ENCODE measurements at places on chromosomes 5 and 9. TPM values are rescaled to one million over a fixed set of nuclear protein-coding genes. Genes with fewer than 3 reads are reported as not detected.

BSPRY gene
- 25.6 TPM for total RNA-seq

GRCh38 chr5:142551338-142552067 is 134.4 kb downstream of the FGF1 start:
- no peak overlapping the region for H3K4me3 ChIP-seq
- H3K36me3 ChIP-seq: no peaks in the 10 kb centered on the region
- no peaks in the 10 kb centered on the region for H3K27me3 ChIP-seq
- no peak overlapping the region for H3K27ac ChIP-seq
- DNase-seq: no peak

ADAMTS16 gene
- not detected for total RNA-seq

GRCh38 chr9:107504585-107505455 is 15.3 kb upstream of the KLF4 start:
- no peaks in the 10 kb centered on the region for H3K4me1 ChIP-seq
- H3K4me3 ChIP-seq: no peak overlapping the region
- no peaks in the 10 kb centered on the region for H3K27me3 ChIP-seq
- DNase-seq: peak; percentile 70
- H3K27ac ChIP-seq: peak overlapping the region; percentile 64

DNA sequence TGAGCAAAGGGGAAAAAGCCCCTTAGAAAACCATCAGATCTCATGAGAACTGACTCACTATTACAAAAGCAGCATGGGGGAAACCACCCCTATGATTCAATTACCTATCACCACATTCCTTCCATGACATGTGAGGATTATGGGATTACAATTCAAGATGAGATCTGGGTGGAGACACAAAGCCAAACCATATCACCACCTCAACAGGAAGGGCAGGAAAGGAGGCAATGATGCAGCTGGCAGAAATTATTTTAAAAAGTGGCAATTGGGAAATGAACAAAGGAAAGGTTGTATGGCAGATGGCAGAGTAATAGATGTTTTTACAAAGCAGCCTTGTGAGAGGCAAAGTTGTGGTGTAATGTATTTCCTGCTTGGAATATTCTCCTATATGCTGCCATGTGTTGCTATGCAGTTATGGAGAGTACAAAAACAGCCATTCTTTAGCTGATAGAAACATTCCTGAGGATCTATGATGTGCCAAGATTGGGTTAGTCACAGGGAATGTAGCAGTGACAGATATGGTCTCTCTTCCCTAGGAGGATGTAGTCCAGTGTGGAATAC is 138.8 kb downstream of the SMC2 start:
- no peaks in the 10 kb centered on the region for H3K36me3 ChIP-seq
- no peaks in the 10 kb centered on the region for H3K27me3 ChIP-seq

- DNase-seq: no peak
- no peaks in the 10 kb centered on the region for H3K27me3 ChIP-seq
- H3K4me1 ChIP-seq: no peaks in the 10 kb centered on the region
- no peaks in the 10 kb centered on the region for H3K36me3 ChIP-seq
Measured at GRCh38 chr5:14071433-14071832, 71.7 kb upstream of the TRIO start.

GRCh38 chr5:36494841-36495601 is 111.4 kb upstream of the SLC1A3 start:
- H3K27me3 ChIP-seq: no peaks in the 10 kb centered on the region
- no peak for DNase-seq
- no peaks in the 10 kb centered on the region for H3K4me1 ChIP-seq
- H3K27ac ChIP-seq: no peak overlapping the region
- no peaks in the 10 kb centered on the region for H3K36me3 ChIP-seq
- no peak overlapping the region for H3K4me3 ChIP-seq

RAI14 gene
- total RNA-seq: 15.9 TPM

GRCh38 chr5:168409591-168410458 is 76.4 kb upstream of the RARS1 start:
- H3K27ac ChIP-seq: no peak overlapping the region
- H3K4me3 ChIP-seq: no peak overlapping the region
- no peak for DNase-seq
- H3K36me3 ChIP-seq: no peaks in the 10 kb centered on the region
- no peaks in the 10 kb centered on the region for H3K4me1 ChIP-seq

DNA sequence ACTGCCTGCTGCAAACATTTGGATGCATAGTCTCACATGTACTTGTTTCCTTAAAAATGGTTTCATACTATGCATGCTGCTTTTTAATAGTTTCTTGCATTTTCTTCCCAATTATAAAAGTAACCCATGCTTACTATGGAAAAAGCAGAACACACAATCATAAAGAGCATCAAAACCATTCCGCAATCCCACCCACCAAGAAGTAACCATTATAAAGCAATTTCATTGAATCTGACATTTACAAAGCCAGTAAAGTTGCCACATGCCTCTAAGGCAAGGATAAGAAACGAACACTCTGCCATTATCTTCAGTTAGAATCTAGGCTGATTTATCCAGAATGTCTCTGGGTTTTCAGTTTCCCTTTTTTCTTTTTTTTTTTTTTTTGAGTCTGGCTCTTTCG is 92.7 kb upstream of the OSMR start:
- H3K27ac ChIP-seq: no peak overlapping the region
- DNase-seq: no peak
- no peaks in the 10 kb centered on the region for H3K27me3 ChIP-seq

F2R gene
- 3.6 TPM for total RNA-seq

ANXA2R gene
- 1.1 TPM for total RNA-seq

- H3K36me3 ChIP-seq: no peaks in the 10 kb centered on the region
- no peak overlapping the region for H3K27ac ChIP-seq
- no peak for DNase-seq
- no peak overlapping the region for H3K4me3 ChIP-seq
Measured at GRCh38 chr9:89448821-89449220, 49.1 kb downstream of the SEMA4D start.

- no peak for DNase-seq
- H3K36me3 ChIP-seq: no peaks in the 10 kb centered on the region
- H3K4me3 ChIP-seq: no peak overlapping the region
- no peaks in the 10 kb centered on the region for H3K27me3 ChIP-seq
Measured at GRCh38 chr5:118551716-118552115, 436.6 kb downstream of the DTWD2 start.

DNA sequence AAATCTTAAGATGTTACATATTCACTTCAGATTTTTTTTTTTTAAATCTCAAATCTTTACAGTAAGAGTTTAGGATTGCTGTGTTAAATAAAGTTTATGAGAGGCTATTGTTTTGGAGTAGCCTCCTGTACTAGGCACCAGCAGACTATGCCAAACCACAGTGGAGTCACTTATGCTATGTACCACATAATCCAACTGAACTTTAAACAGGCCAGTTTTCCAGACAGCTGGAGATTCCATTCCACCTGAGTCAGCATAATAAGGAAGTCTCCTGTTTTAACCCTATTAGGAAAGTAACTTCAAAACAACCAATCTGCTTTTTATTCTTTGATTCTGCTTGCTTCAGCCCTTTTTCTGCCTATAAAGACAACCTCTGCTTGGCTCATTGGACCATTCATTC is 205.2 kb downstream of the CSNK1G3 start:
- H3K27ac ChIP-seq: no peak overlapping the region
- no peaks in the 10 kb centered on the region for H3K4me1 ChIP-seq

DNA sequence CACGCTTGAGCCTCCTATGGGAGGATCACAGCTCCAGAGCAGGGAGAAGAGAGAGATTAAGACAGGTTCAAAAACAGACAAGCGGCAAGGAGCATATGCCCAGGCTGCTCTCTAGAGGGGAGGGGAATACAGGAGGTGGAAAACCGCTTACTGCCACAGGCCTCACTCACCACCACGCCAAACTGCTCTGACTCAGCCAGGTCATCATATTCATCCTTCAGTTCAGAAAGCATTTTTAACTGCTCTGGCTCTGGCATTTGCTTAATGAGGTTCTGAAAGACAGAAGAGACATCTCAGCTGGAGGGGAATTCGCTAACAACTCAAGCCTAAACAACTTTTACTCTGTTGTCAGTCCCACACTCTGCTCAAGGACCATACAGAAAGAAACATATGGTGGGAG is 40.1 kb downstream of the PCDHGC5 start:
- H3K27me3 ChIP-seq: no peaks in the 10 kb centered on the region
- H3K27ac ChIP-seq: no peak overlapping the region
- no peak overlapping the region for H3K4me3 ChIP-seq
- peaks cover 15% of the 10 kb centered on the region for H3K36me3 ChIP-seq
- no peak for DNase-seq
- H3K4me1 ChIP-seq: peaks cover 4% of the 10 kb centered on the region

GRCh38 chr5:139670369-139671095 is 22.4 kb downstream of the CXXC5 start:
- no peak for DNase-seq
- no peaks in the 10 kb centered on the region for H3K27me3 ChIP-seq
- peaks cover 4% of the 10 kb centered on the region for H3K4me1 ChIP-seq
- H3K4me3 ChIP-seq: no peak overlapping the region
- no peaks in the 10 kb centered on the region for H3K36me3 ChIP-seq

IFNB1 gene
- not detected for total RNA-seq

PCAT7 gene
- total RNA-seq: 2.5 TPM
